Amygdala (tissue), 56 donors: ENCODE measurements at places on chromosomes 11 and 22.

DNA sequence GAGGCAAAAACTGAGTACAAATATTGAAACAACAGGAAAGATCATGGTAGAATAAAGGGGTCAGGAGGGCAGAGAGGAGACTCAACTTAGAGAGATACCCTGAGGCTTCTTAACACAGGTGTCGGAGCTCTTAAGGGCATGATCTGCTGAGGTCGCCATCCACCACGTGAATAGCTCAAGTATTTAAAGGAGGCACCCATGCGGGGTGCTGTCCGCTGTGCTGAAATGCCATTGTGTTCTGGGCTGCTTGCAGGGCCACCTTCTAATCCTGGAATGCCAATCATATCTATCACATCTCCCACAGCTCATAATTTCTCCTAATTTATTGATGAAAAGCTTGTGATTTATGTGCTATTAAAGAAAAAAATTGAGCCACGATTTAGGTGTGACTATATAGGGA, 90.2 kb downstream of the SEZ6L start:
- no peak for DNase-seq

GRCh38 chr22:39894554-39895092, 1.1 kb upstream of the ENTHD1 start:
- no peak for DNase-seq

GRCh38 chr11:46119352-46120216, 1.7 kb downstream of the PHF21A start:
- DNase-seq = no peak

GRCh38 chr11:115418626-115419025, 85.6 kb downstream of the CADM1 start:
- no peak for DNase-seq

- no peak for DNase-seq
Measured at GRCh38 chr22:32527756-32528155, 53.1 kb downstream of the FBXO7 start.

DNA sequence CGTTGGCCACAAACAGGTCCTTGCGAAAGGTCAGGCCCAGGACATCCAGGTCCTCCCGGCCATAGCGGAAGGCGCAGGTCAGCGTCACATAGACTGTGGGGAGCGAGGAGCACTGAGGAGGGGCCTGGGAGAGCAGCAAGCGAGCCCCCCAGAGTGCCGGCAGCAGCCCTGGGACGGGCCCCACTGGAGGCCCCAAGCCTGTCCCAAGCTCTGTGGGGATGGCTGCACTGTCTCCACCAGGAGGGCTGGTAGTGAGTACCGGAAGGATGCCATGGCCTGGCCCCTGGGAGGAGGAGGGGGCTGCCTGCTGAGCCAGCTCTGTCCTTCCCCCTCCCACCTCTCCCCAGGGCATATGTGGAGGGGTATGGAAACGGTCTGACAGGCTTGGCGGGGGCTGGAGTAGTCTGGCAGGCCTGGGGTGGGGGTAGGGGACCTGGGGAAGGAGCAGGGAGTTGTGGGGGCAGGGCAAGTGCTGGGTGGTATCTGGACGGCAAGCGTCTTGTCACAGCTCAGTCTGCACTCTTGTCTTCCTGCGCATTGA, 42.9 kb downstream of the TPBGL start:
- DNase-seq = no peak

DNA sequence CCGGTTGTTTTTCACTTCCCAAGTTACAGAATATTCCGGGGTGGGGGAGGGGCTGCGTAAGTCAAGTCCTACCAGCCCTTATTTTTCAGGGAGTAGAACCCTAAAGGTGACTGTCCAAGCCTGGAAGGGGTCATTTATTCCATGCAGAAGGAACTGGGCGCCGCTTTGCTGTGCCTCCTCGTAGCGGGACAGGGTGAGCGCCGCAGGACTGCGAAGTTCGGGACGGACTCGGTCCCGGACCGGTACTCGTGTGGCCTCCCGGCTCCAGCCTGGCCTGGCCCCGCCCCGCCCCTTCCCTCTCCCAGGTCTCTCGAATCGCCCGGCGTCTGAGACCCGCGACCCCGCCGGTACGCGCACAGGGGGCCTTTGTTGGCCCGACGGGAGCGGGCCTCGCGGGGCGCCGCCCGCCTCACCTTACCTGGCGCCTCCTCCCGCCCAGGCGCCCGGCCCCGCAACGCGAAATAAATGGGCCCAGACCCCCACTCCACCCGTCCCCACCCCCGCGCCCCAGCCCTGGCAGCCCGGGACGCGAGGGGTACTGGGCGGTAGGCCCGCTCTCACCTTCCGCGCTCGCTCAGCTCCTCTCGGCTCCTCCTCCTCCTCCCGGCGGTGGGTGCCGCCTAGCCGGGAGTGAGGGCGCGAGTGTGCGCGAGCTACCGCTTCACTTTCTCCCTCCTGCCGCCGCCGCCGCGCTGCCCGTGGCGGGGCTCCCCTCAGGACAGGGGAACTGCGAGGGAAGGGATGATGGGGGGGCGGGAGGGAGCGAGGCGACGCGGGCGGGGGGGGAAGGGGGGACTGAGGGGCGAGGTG, 698 bp downstream of the PAK1 start:
- no peak for DNase-seq

DNA sequence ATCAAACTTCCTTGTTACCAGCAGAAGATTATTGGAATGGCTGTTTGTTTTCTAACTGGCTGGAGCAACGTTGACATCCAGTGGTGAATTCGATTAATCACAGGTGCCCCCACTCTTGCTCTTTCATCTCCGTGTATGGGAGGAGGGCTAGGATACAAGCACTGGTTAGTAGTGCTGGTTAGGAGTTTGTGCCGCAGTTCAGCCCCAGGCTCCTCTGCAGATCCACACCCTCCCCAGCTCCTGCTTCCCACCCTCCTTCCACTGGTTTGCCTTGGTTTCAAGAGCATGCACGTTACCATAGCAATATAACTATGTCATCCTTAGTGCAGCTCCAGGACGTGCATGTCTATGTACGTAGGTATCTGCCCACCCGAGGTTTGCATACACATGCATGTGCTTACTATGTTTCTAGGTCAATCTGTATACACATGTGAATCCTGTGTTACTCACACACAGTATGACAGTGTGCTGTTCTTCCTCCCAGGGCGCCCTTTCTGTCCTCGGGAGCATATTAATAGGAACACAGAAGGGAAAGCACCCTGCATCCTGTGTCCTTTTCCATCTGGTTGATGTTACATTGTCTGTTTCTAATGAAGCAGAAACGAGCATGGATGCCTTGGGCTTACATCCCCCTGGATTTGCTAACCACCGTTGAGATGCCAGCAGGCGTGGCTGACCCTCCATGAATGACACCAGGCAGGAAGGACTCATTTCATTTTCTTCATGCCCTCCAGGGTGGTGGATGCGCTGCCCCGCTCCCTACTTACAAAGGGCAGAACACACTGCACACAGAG, 539.3 kb downstream of the OPCML start:
- no peak for DNase-seq

GRCh38 chr11:101741061-101741460, 157.3 kb upstream of the TRPC6 start:
- no peak for DNase-seq

GRCh38 chr11:14687943-14688627, 44.5 kb downstream of the PDE3B start:
- DNase-seq = no peak

- DNase-seq = no peak
Measured at GRCh38 chr11:6025056-6025455, 5.5 kb downstream of the OR56A1 start.

DNA sequence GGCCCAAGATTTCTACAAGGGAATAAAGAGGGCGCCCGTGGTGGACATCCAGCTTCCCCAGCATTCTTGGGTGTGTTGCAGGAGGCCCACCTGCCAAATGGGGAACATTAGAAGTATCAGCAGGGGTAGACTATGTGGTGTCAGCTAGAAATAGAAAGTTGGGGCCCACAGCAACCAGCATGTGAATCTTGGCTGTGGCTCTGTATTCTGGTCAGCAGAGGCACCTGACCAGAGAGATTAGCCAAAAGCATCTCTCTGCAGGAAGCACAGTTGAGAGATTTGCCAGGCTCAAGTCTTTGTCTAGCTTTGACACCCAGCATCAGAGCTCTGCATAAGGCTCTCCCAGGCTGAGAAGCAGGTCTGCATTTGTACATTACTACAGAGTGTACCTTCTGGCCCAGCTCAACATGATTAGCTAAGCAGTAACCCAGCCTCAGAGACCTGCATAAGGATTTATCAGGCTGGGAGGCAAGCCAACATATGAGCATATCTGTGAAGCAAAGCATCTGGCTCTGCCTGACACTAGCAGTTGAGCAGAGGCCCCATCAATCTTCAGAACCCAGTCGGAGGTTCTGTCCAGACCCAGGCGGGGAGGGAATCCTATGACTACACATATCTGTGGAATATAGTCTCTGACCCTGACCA, 79.9 kb downstream of the MS4A13 start:
- no peak for DNase-seq

DNA sequence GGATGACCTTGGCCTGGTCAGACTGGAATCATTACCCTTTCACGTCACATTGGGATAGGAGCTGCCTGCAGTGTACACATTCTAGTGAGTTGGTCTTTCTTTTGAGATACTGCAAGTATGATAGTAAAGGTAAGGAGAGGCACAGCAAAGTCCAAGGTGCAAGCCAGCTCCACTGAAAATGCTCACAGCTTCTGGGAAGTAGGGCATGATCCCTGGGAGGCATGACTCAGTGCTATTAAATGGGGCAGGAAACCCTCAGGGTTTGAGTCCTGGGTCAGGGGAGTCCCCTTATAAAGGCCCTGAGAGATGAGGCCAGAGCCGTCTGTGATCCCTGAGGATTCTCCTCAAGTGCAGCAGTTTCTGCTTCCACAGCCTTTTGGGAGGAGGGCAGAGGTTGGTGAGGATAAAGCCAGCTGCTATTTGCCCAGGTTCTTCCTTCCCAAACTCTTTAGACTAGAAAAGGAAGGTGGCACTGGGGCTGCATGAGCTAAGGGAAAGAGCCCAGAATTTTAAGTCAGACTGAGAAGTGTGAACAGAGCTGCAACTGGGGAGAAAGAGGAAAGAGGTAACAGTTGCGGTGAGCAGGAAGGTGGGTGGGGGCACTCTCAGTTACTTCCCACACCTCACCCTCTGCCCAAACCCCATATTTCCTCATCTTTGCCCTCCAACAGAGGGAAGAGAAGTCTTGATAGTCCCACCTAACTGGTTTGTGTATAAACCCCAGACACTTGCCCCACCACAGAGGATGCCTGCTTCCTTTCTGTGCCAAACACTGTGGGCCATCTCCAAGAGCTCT, 14.4 kb upstream of the OR52K1 start:
- no peak for DNase-seq

DNA sequence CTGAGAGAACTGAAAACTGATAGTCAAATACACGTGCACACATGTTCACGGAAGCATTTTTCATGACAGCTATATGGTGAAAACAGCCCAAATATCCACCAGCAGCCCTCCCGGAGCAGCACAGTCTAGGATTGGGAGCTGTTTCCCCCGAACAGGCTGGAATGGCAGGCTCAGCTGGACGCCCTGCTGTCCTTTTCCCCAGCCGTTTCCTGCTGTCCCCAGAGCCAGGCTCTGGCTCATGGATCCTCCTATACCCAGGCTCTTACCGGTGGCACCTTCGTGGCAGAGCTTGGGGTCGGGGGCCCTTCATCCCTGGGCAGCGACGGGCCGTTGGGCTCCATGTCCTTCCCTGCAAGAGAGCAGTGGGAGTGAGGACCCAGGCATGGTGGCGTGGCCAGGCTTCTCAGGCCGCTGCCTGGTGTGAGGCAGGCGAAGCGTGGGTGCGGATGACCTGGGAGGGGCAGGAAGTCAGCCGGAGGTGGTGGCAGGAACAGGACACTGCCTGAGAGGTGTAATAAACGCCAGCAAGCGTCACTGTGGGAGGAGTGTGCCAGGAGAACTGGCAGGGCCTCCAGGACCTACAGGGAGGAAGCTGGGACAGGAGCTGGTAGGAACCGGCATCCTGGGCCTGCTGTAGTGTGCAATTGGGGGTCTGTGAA, 38.8 kb downstream of the OSBPL5 start:
- no peak for DNase-seq

GRCh38 chr11:65355776-65356393, 1.3 kb downstream of the TIGD3 start:
- DNase-seq = no peak

DNA sequence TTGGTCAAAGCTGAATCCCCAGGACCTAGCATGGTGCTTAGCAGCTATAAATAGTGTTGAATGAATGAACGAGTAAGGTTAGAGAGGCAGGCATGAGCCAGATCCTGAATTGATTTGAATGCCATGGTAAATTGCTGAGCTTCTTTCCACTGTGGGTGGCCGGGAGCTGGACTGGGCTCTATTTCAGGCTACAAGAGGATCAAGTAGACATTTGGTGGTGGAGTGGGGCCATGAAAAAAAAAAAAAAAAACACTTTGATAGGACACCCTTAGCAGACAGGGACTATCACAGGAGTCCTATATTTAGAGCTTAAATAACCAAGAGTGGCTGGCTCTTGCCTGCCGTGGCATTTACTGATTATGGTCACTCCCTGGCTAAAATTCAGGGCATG, 77.6 kb downstream of the MIAT start:
- no peak for DNase-seq

DNA sequence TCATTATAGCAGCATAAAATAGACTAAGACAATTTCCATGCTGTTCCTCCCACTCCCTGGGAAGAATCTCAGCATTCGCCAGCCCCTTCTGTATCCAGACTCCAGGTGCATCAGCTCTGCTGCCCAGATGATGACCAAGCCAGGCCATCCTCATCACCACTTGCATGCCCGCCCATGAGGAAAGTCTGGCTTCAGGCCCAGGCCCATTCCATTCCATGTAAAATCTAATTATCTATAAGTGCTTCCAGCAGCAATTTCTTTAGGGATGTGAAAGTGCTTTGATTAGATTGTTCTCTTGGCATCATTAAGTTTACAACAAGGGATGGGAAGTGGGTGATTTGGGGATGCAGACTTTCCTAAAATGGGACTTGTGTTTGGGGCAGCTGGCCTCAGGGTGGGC, 100.3 kb downstream of the INSC start:
- DNase-seq = no peak

DNA sequence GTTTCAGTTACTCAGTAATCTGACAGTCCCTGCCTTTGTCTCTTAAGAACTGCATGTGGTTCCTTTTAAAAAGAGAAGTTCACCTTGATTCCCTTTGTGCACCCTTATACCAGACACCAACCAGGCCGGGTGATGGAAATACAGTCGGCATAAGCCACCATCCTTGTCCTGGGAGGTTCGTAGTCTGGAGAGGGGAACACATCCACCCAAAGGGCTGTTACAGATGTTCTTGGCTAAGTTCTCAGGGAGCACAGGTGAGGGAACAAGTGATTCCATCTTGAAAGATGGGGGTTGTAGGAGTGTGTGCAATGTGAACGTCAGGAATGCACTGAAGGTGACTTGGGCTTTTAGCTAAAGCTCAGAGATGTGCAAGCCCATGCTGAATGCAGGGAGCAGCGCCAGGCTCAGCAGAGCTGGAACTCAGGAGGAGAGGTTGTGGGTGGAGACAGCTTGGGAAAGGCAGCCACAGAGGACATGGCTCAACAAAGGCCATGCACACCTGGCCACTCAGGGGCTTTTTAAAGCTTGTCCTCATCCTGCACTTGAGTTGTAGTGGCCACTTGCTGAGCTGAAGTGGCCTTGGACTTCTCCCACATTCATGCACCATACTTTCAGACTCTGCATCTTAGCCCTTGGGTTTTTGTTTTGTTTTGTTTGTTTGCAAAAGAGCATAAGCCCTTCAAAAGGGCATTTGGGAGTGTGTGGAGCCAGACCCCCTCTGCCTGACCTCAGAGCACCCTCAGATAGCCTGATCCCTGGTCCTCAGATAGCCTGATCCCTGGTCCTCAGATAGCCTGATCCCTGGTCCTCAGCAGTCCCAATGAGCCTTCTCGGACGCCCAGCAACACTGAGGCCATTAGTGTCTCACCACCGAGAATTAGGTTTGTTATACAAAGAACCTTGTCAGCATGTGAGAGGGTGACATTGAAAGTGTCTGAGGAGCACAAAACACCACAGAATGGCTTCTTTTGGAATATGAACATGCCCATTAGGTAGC, 12.7 kb upstream of the TMA7B start:
- no peak for DNase-seq
